Myocyte (in vitro differentiated cells): ENCODE measurements at places on chromosomes 7 and 10. TPM values are rescaled to one million over a fixed set of nuclear protein-coding genes. Genes with fewer than 3 reads are reported as not detected.
A peak's percentile ranks its signal among the peaks of the same experiment; 100 is the strongest.

GRCh38 chr10:106268000-106268399, 896.5 kb downstream of the SORCS1 start:
- DNase-seq, result no peak

DNA sequence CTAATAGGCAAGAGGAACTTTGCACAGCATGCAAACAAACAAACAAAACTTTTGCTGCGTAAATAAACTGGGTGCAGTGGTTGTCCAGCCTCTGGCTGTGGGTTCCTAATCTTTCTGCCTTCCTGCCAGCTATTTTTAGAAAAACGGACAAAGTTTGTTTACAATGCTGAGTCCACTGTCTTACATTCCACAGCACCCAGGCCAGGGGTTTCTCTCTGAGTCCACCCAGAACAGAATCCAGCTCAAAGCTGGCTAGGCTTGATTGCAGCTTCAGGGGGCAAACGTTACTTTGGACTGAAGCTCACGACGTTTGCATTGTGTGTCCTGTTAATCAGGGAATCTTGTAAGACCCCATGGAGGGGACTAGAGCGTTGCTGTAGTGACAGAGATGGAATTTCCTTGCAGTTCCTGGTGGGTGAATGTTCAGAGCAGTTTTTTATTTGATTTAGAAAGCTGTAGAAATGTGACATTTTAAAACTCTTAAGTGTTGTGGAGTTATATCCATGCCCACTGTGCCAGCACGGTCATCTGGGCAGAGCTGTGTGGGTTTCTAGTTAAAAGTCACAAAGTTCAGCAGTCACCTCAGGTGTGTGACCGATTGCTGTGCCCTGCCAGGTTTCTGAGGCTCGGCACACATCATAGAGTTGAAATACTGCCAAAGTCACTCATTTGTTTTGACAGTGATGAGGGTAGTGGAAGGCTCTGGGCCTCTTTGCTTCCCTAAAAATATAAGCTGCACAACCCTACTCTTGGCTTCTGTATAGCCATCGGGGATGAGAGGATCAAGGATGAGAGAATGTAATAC, 247.0 kb downstream of the STK31 start:
- DNase-seq, result peak; percentile 57

GRCh38 chr7:33722383-33723101, 182.8 kb upstream of the BMPER start:
- DNase-seq, result peak; percentile 99

PAX4 gene
- total RNA-seq, result not detected in 2 replicates

IDI2 gene
- not detected in 2 replicates for total RNA-seq
